ENCODE measurements at places on chromosomes 6 and 20.

DNA sequence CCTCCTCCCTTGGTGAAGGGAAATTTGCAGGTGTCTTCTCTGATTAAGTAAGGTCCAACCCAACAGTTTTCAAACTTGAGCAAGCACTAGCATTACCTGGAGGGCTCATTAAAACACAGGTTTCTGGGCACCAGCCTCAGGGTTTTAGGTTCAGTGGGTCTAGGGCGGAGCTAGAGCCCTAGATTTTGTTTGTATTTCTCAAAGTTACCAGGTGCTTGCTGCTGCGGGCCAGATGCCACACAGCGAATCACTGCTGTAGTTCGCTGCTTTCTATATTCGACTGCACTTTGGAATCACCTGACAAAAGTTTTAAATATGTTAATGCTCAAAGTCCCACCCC lies 869 bp downstream of the COL21A1 start:
- DNase-seq: no peak

DNA sequence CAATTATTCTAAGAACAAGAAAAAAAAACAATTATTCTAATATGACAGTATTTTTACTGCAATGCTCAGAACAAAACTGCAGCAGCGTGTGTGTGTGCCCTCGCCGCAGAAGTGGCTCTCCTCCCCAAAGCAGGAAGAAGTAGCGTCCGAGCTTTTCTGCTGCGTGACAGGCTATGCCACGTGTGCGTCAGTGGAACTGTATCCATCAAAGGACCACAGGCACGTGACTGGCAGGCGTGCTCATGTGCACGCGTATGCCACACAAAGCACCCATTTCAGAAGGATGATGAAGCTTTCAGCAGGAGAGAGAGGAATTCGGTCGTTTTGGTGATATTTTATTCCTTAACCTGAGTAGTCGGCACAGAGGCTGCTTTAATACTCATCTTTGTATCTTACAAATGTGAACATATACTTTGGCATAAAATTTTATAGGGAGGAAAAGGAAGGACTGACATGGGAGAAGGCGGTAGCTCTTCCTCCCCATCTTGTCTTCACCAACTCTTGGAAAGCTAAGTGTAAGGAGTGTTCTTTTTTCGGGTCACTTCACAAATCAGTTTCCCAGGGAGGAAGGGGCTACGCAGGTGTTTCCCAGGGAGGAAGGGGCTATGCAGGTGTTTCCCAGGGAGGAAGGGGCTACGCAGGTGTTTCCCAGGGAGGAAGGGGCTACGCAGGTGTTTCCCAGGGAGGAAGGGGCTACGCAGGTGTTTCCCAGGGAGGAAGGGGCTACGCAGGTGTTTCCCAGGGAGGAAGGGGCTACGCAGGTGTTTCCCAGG lies 3.4 kb downstream of the TCFL5 start:
- no peak for DNase-seq

DNA sequence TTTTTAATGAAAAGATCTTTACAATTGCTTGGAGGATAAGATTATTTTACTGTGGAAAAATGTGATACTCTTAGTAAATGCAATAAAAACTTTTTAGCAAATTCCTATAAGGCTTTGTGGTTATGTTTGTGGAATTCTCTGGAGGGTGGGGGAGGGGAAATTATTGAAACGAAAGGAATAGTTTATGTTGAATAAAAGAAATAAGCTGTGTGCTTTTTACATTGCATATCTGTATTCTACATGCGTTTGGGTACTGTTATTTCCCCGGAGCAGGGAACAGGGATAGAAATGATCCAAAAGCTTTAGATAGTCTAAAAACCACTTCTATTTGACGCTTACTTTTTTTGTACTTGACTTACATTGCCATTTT lies 143.8 kb downstream of the SLC16A10 start:
- no peak for DNase-seq

DNA sequence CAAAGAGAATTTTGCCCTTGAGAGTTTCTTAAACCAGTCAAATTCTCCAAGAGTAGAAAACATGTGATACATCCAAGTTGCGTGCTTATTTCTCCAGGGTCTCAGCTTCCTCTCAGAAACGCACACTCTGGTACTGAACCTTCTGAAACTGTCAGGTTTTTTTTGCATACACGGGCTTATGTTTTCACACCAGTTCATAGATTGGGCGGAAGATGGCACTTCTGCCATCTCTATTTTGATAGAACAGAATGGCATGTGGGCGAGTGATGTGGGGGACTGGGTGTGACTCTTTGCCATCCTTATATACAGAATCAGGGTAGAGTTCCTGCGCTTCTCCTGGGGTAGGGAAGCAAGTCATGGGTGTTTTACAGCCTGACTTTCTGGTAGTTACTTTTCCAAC lies 56.4 kb downstream of the ADTRP start:
- no peak for DNase-seq

- no peak for DNase-seq
Observed at GRCh38 chr20:25000268-25000801, 7.8 kb upstream of the APMAP start.

GRCh38 chr6:134429861-134430380 lies 112.0 kb upstream of the SGK1 start:
- DNase-seq: no peak

DNA sequence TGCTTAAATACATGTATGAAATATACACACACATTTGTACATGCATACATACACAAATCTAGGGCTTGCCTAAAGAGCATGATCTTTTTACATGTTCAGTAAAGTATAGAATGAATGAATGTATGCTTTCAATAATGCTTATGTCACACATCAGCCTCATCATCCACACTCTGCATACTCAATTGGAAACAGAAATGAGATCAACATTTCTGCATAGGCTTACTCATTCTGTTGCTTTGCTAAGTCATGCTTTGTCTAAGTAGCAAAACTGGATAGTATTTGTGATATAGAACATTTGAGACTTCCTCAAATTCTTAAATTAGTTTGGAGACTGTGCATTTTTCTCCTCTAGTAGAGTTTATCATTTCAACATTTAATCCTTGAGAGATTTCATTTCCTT lies 343.3 kb downstream of the ADGRB3 start:
- no peak for DNase-seq

DNA sequence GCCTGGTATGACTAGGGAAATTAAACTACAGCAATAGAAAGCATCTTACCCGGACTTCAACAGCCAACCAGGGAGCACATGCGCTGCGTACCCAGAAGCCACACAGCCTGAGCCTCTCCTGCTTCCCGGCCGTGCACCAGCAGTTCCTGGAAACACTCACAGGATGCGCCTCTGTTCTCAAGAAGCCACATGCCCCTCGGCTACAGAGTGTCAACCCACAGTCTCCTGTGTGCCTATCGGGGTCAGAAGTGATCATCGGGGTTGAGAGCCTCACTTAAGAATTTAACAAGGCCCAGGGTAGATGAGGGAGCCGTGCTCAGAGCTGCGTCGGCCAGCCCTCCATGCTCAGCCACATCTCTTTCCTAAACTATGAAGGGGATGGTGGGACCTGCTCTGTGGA lies 147.2 kb upstream of the GGTLC1 start:
- DNase-seq: no peak

GRCh38 chr6:11685481-11686093 lies 93.0 kb downstream of the ADTRP start:
- DNase-seq: no peak

- DNase-seq: no peak
Observed at GRCh38 chr6:118353564-118353963, 194.5 kb upstream of the PLN start.

DNA sequence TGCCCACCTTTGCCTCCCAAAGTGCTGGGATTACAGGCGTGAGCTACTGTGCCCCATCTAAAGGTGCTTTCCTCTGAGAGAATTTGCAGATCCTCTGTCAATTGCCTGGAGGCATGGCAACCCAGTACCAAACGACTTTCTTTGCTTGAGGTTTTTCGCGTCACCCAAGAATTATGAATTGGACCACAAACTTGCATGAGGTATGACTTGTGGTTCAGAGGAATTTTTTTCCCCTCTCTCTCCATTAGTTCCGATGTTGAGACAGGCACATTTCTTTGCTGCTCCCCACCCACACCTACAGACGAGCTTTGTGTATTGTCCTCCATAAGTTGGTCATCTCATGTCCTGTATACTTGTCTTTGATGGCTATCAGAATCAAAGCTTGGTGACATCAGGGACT lies 11.8 kb upstream of the SCAF8 start:
- no peak for DNase-seq

- DNase-seq: no peak
Observed at GRCh38 chr6:48563433-48563832, 452.4 kb upstream of the PTCHD4 start.

DNA sequence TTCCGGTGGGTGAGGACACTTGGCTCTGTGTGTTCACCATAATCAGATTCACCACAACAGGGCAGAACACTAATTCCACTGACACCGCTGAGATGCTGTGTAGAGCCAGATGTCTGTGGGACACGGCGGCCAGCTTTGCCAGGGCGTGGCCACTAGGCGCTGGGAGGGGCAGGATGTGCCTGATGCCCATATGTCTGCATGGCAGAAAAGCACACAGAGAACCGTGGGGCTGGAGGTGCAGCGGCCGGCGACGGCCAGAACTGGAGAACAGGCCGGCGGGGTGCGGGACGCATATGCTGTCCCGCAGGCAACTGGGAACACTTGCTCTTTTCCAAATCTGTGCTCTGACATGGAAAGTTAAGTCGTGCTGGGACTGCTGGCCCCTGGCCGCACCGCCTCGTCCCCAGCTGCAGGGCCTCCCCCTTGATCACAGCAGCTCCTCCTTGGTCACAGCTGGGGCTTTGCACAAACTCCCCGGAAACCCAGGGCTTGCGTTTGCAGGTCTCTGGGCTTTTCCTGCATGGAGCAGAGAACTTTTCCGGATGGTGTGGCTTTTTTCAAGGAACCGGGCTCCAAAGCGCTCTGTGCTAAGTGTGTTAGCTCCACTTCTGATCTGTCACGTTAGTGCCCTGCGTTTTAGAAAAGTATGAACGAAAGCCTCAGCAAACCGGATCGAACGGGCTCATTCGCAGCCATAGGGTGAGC lies 31.1 kb downstream of the NTSR1 start:
- DNase-seq: no peak

DNA sequence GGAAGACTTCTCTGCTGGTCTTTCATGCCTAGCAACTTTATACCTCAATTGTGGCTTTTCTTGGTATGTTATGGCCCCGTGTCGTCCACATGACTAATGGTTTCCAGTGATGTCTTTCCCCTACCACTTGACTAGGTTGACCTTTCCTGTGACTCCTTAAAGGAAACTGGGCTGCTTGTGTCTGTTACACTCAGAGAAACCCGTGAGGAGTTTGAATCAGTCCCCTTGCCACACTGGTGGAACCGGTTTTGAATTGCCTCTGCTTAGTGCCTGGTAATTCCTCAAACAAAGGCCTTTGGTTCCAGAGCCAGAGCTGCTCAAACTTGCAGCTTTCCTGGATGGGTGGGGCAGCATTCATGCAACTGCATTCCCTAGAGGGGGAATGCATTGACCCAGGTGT lies 21.9 kb downstream of the ECT2L start:
- DNase-seq: no peak

DNA sequence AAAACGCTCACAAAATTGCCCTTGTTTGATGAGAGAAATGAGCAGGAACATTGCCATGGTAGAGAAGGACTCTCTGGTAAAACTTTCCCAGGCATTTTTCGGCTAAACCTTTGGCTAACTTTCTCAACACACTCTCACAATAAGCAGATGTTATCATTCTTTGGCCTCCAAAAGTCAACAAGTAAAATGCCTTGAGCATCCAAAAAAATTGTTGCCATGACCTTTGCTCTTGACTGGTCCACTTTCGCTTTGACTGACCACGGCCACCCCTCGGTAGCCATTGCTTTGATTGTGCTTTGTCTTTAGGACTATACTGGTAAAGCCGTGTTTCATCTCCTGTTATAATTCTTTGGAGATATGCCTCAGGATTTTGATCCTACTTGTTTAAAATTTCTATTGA lies 41.1 kb upstream of the PREP start:
- no peak for DNase-seq

DNA sequence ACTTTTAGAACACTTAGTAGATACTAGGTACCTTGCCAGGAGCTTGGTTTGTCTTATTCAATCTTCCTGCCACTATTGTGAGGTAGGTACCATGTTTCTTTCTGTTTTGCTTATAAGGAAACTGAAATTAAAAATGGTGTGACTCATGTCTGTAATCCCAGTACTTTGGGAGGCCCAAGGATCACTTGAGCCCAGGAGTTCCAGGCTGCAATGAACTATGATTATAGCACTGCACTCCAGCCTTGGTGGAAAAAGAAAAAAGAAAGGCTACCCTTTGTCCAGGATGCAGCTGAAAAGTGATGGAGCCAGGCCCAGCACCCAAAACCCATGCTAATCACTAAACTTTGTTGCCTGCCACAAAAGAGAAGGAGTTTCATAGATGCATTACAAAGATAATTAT lies 34.1 kb upstream of the LAMA4 start:
- DNase-seq: no peak

DNA sequence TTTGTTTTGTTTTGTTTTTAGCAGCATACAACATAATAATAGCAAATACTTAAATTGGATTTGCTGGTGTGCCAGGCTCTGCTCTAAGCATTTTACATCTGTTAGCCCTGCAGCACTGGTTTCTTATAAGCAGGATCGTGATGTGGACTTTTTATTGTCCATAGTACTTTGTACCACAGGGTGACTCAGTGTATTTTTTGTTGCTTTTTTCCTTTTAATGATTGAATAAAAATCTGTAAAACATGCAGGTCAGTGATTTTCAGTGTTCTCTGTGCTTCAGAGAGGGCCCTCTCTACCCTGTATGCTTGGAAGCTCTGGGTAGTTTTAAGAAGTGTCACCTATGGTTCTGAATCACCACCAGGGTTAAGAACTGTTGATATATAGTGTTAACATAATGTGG lies 4.0 kb downstream of the NT5DC1 start:
- no peak for DNase-seq

DNA sequence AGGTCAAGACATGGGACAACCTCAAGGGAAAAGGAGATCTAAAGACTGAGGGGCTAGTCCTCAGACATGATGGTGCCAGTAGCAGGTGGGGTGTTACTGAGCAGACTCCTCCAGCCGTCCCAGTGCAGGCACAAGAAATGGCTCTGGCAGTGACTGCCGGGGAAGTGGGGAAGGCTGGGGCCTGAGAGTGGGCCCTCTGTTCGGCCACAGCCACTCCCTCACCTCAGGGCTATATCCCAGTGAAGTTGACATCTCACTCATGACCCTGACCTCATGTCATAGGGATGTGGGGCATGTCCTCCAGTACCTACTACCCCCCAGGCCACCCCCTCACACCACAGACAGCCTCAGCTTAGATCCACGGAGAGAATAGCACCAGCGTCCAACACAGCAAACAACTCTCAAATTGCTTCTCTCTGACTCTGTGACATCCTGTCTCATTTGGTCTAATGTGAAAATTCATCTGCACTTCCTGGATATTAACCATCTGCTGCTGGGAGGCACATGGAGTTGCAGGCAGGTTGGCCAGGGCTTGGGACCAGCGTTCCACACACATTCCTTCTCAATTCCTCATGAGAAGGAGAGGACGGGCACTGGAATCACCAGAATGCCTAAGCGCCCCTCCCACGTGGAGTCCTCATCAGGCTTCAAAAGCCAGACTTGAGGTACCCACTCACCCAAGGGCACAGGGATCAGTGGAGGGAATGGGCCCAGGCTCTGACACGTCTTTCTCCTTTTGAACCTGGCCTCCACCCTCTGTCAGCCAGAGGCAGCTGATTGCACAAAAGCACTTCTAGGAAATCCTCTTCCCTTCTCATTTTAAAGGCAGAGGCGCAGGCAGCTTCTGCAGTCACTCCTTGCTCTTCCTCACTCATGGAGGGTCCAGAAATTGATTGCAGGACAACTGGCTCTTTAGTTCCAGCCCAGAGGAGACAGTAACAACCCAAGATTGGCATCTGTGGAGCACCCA lies 163.6 kb upstream of the CST7 start:
- no peak for DNase-seq
